ENCODE measurements at places on chromosomes 12 and 14.

- DNase-seq, result no peak
Observed at GRCh38 chr14:65177551-65177950, 75.2 kb upstream of the MAX start.

DNA sequence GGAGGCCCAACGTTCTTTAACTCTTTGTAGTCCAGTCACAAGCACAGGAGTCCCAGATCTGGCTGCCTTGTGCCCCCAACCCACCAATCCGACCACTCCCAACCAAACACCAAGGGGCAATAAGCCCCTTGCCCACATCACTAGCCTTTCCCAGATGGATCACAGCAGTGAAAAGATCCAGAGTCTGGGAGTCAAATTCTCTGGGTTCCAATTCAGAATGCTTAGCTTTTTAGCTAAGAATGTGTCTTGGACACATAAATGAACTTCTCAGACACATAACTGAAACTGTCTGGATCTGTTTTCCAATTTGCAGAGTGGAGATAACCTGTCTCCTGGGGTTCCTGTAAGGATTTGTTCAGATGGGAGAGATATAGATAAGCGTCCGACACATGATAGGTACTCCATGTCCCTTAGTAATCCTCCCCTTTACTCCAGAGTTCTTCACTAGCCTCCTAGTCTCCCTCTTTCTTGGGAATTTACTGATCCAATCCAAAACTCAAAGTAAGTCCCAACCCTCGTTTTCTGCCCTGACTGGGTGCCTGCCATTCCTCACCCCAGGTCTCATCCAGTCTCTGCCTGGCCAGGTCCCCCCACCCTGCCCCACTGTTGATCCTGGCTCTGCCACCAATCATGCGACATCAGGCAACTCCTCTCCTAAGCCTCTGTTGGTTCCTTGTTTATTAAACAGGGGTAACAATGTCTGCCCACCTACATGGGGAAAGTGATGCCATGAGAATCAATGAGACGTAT is 439 bp upstream of the TNFRSF1A start:
- DNase-seq, result no peak

DNA sequence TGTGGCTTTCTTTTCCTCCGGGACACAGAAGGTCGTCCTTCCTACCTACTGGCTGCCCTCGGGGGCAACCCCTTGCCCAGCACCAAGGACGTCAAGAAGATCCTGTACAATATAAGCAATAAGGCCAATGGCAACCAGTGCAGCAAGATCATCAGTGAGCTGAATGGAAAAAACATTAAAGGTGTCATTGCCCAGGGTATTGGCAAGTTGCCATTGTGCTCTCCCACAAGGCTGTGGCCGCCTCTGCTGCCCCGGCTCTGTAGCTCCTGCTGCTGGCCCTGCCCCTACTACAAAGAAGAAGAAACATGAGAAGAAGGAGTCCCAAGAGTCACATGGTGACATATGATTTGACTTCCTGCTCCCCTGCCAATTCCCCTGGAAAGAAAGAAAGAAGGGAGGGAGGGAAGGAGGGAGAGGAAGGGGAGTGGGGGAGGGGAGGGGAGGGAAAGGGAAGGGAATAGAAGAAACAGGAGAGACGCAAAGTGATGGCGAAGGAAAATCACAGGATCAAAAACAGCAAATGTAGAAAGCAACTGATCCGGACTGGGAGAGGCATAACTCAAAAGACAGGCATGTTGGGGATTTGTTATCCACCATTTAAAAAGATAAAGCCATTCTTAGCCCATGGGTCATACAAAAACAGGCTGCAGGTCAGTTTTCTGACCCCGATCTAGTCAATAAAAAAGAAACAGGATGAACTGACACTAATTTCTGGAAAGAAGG is 61.3 kb upstream of the RESF1 start:
- DNase-seq, result no peak

- DNase-seq, result peak; percentile 63
Observed at GRCh38 chr14:21557084-21557901, 22.6 kb downstream of the OR10G3 start.

DNA sequence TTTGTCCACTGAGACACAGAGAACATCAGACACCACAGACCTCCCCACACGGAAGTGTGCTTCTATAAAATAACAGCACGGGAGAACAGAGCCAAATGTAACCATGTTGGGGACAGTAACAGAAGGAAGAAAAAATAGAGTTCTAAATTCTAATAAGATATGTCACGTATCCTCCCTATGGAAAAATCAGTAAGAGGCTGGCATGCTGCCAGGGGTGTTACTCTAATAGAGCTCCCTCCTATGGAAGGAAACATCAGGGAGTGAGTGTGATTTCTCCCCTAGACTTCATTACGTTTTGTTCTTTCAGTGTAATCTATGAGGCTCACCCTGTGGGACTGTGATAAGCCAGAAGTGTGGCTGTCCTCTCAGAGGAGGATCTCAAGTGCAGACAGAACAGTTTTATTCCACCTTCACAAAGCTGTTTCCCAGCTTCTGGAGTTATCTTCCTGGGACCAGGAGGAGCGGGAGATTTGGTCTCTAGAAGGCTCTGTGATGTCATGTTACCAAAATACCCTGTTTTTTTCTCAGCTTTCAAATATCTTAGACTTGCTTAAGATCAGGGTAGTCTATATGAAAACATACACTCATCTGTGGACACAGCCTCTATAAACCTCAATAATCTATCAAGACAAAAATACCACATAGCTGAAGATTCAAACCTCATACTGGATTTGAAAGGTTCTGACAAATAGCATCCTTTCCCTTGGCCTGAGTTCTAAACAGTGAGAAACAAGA is 69.3 kb downstream of the ZFC3H1 start:
- no peak for DNase-seq

DNA sequence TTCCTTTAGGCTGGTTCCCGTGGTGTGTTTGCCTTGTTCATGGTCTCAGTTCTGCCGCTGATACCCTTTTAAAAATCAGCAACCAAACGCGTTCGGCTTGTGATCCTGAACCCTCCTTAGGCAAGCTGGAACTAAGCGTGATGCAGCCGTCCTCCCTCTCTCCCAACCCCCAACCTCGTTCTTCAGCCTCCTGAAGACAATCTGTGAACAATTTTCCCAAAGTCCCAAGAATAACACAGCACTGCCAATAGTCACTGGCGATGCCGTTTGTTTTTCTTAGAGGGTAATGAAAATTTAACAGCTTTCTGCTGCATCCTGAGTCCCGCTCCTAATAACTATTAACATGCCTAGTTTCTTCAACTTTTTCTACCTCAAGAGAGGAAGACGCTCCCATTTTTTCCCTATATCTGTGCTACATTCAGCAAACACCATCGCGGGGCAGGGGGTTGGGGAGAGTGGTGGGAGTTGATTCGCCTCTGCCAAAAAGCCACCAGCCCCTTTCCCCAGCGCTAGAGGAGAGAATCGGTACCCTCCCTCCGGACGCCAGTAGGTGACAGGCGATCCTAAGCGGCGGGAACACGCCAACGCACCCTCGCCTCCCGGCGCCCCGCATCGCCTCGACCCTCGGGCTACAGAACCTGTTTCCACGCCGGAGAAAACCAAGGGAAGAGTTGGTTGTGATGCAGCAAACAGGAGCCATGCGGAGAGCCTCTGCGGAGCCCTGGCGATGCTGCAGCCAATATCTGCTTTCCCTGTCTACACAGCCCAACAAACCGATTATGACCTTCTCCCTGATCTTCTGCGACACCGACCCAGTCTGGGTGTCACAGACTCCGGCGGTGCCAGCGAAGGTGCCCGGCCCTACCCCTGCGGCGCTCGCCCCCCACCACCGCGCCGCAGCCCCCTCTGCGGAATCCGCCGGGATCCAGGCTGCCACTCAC is 752 bp downstream of the PRICKLE1 start:
- DNase-seq, result no peak

- DNase-seq, result no peak
Observed at GRCh38 chr12:63319386-63319785, 168.4 kb upstream of the AVPR1A start.

DNA sequence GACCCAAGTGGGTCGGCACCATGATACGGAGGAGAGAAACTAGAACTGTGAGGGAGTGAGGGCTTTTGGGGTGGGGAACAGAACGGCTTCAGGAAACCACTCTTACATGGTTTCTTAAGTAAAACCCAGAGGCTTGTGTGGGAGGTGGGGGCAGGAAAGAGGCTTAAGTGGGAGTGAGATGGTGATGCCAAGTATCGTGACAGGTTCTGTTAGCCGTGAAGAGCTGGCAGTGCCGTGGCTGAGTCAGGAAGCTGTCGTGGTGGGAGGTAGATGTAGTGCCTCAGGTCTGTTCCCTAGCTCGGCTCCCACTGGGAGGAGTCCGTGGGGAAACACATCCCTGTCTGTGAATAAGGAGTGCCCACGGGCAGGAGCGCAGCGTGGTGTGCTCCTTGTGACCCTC is 185.8 kb upstream of the FKBP4 start:
- DNase-seq, result no peak

DNA sequence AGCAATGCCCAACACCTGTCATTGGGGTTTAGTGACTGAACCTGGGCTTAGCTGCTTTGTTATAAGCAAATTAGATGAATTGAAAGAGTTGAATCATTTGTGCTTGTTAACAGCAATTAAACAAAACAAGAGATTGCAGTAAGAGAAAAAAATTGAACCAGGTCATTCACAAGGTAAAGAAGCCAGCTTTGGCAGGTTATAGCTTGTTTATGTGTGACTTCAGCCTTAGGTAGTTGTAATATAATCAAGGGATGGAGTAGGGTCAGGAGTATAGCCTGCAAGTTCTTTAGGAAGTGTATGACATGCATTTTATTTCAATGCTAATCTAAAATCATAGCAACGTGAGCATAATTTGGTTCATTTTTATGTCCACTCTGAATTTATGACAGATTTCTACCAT is 63.4 kb upstream of the PLEKHG3 start:
- DNase-seq, result no peak

GRCh38 chr12:50507930-50508329 is 3.1 kb downstream of the DIP2B start:
- no peak for DNase-seq

DNA sequence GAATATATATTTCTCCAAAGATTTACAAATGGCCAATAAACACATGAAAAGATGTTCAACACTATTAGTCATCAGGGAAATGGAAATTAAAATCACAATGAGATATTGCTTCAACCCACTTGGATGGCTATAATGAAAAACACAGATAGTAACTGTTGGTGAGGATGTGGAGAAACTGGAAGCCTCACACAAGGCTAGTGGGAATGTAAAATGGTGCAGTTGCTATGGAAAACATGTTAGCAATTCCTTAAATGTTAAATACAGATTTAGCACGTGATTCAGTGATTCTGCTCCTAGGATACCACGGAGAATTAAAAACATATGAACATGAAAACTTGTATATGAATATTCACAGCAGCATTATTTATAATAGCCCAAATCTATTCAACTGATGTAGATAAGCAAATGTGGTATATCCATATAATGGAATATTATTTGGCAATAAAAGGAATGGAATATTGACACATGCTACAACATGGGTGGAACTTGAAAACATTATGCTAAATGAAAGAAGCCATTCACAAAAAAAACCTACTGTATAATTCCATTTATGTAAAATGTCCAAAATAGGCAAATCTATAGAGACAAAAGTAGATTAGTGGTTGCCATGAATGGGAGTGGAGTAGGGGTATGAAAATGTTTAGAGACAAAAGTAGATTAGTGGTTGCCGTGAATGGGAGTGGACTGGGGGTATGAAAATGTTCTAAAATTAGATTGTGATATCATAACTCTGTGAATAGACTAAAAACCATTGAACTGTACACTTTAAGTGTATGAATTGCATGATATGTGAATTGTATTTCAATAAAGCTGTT is 227.1 kb upstream of the DDHD1 start:
- DNase-seq, result no peak

DNA sequence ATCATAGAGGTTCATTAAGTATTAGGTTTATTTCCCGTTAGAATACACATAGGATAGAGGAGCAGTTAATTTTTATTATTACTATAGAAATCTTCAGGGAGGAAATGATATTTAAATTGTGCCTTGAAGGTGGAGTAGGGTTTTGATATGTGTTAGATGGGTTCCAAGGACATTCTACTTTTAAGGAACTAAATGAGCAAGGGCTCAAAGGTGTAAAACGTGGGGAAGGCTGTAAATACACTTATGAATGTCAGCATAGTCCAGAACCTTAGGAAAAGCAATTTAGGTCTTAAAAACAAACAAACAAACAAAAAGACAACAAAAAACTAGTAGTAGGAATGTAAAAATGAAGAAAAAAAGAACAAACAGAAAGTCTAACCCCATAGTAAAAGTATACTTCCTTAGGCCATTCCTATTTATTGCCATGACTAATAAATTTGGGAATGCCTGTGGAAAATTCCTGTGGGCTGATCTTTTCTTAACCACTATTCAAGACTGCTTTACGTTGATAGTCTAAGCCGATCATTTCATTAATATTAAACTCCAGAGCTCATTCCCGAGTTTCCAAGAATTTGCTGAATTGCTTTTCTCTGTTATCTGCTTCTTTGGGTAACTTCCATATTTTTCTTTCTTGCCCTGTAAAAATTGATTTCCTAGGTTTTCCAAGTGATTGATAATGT is 180.3 kb downstream of the RAD51B start:
- DNase-seq, result peak; percentile 81

DNA sequence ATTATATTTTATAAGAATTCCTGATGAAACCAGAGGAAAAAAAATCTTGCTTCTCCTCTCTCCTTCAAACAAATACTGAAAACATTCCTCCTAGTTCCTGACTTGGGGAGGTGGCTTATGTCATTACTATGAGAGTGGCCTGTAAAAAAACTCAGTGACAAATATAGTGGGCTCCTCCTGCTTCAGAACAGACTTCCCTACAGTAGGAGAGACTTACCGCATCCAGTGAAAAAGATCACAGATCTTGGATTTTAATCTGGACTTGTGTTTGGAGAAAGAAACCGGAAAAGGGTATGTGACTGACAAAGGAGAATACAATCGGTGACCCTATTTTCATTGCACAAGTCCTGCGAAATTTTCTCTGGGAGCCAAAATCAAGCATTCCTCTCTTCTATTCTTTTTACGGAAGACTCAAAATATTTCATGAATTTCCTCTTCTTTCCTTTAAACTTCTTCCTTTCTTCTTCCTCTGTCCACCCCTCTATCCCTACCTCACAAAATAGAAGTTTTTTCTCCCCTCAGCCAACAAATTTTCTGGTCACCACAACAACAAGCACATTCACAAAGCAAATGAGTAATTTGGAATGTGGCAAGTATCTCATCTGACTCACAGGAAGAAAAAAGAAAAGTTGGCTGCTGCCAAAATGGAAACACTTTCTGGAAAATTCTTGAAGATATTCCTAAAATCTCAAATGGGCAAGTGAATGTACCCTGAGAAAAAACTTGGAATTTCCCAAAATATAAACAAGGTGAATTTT is 185.1 kb upstream of the CDKN3 start:
- peak; percentile 64 for DNase-seq

Data from fibroblast of skin of left biceps (primary cell).